Cerebellar nuclear complex (tissue), 1 donor: ENCODE measurements at places on chromosomes 2 and 18.

DNA sequence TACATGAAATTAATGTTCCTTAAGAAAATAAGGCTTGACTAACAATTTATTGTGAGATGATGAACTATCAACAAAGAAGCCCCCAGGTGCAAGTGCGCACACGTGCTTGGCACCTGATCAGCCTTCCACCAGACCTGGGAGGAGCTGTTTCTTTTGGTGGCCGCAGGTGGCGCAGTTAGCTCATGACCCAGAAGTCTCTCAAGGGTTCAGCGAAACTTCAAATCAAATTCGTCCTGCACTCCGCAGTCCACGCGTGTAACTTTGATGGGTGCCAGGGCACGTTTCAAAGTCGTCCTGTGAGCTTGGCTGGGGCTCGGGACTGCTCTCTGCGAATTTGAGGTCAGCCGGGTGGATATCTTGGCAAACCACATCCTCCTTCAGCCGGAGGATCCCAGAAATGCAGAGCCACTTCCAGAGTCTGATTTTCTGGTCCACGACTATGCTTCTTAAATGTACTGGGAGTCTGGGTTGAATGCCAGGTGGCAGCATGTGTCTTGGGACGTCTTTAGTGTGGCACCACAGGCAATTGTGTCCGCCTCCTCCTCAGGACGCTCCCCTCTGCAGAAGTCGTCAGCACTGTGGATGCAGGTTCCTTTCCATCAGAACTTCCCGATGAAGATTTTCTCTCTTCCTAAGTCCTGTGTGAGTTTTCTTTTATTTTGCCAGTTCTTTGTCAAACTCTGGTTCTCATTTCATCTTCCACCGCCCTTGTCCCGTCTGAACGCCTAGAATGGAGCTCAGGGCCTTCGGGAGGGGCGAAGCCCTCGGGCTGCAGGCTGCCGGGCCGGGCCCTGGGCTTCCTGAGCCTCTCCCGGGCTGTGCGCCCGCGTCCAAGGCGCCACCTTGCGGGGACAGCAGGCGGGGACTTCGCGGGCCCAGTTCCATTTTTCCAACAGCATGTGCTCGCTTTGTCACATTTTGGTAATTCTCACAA is 61.3 kb upstream of the RAPGEF4 start:
- DNase-seq = no peak

DNA sequence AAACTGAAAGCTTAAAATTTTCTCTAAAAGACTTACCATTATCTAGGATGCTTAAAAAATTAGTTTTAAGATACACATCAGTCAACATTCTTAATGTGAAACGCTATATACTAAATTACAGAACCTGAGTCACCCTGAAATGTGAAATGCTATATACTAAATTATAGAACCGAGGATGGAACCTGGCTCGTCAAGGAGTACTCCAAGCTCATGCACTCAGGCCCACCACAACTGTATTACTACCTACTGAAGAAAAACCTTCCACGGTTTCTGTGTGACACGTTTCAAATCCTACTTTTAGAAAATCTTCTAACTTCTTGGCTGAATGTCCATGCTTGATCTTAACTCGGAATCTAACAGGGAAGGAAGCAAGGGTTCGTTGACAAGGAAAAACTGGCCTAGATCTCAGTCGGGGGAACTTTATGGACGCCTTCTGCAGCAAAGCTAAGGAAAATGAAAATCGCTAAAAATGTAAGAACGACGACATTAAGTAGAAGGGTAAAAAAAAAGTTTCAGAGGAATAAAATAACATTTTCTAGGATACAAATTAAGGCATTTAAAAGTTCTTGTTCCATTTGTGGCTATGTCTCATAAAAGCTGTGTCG is 1.4 kb downstream of the PRKD3 start:
- DNase-seq = no peak

DNA sequence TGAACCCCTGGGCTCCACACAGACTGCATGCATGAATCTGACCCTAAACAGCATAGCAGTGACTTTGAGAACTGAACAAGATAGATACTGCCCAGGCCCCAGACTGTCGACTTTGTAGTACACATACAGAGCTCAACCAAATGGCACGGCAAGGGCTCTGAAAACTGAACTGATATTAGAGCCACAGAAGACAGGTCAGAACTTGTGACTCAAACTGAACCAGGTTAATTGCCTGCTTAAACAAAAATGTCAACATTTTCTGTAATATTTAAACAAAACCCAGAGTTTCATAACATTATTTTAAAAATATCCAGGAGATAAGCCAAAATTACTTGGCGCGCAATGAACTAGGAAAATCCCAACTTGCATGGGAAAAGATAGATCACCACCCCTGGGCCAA is 260.3 kb downstream of the TPGS2 start:
- DNase-seq = no peak

DNA sequence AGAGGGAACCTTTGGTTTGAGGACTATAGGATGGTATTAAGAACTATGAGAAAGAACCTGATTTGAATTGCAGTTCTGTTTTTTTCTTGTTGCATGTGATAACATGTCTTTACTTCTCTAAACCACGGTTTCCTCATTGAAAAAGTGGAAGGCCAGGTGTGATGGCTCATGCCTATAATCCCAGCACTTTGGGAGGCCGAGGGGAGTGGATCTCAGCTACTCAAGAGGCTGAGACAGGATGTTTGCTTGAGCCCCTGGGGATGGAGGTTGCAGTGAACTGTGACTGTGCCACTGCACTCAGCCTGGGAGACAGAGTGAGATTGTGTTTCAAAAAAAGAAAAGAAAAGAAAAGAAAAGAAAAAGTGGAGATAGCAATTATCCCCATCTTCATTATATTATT is 32.3 kb downstream of the SCN9A start:
- DNase-seq = no peak

- DNase-seq = no peak
These were observed 1541.5 kb downstream of the LRP1B start for GRCh38 chr2:140589273-140589672.

DNA sequence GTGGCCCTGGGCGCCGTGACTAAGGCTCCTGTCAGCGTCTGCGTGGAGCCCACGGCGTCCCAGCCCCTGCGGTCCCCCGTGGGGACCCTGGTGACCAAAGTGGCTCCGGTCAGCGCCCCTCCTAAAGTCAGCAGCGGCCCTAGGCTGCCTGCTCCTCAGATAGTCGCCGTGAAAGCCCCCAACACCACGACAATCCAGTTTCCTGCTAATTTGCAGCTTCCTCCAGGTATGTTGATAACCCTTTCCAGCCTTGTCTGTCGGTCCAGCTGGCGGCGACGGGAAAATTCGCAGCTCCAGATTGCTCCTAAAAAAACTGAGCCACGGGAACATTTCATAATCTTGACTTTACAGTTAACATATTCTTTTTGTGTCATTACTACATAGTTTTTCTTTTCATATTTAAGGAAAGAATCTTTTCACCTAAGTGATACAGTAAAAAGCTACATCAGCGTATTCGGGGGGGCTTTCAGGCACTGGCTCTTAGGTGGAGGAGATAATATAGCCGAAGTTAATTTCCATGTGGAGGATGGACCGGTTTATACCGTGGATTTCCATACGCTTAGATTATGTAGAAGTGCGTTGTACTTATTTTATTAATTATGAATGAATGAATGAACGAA is 916 bp downstream of the TAF4B start:
- DNase-seq = no peak

GRCh38 chr18:7743256-7743655 is 176.1 kb downstream of the PTPRM start:
- no peak for DNase-seq

DNA sequence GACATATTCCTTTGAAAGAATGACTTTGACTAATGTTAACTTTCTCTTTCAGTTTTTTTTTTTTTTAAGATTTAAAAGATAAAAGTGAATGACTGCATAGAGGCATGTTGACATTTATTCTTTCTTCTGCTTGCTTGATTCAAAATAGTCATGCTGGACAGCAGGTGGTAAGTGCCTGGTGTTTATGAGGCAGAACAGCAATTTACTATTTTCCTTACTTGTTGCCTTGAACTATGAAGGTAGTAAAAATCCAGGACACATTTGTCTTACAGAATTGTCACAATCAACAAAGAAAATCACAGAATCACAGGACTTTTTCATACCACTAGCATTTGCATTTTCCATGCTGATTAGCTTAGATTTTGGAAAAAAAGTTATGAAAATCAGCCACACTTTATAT is 388.3 kb downstream of the CTNNA2 start:
- no peak for DNase-seq
